Fibroblast of skin of right quadriceps (primary cell): ENCODE measurements at places on chromosomes 7 and 10.

DNA sequence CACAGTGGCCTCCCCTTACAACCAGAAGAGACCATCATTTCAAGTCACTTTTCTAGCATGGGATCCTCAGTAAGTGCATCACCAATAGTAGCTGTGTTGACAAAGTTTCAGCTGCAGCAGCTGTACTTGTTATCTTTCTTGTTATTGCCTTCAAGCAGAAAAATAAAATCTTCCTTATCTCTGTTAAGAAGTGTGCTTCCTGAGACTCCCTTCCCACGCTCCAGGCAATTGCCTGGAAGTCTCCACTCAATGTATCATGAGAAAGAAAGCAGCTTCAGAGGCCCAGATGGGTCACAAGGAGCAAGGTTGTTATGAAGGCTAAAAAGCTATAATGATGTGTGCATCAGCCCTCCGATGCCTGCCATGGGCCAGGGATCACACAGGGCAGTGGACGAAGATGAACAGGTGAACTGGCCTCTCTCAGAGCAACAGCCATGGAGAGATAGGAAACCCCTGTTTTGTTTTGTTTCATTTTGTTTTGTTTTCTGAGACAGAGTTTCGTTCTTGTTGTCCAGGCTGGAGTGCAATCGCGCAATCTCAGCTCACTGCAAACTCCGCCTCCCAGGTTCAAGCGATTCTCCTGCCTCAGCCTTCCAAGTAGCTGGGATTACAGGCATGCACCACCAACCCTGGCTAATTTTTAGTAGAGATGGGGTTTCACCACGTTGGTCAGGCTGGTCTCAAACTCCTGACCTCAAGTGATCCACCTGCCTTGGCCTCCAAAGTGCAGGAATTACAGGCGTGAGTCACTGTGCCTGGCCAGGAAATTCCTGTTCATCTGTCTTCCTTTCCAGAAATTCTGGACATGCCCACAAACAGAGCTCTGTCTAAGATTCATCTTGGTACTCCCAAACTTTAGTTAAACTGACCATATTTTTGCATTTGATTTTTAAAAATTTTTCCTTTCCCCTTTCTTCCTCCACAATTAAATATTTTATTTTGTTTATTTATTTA lies 340.5 kb downstream of the TNS3 start:
- no peak for DNase-seq

DNA sequence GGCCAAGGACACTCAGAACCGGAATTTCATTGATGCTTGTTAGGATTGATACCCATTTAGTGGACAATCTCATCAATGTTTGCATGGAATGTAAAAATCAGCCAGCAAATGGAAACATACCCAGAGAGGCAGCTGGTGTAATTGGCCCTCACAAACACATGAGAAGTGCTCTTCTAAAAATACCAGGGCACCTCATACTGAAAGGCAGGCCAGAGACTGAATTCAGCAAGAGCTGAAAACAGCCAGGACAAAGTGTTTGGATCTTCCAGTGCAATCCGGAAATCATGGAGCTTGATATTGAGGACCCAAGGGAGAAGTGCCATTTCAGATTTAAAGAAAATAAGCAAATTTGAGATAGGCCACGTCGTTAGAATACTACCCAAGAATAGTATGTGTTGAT lies 498.6 kb downstream of the GALNT17 start:
- no peak for DNase-seq

GRCh38 chr7:27179030-27179429 lies 4.9 kb upstream of the HOXA10 start:
- DNase-seq = peak; percentile 28

DNA sequence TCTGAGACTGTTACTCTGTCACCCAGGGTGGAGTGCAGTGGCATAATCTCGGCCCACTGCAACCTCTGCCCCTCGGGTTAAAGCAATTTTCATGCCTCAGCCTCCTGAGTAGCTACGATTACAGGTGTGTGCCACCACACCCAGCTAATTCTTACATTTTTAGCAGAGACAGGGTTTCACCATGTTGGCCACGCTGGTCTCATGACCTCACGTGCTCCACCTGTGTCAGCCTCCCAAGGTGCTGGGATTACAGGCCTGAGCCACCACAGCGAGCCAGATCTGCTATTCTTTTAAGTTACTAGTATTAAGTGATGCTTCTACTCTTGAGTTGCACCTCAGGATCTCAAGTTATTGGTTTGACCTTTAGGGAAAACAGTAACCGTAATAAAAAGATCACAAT lies 23.0 kb upstream of the KMT2E start:
- no peak for DNase-seq

DNA sequence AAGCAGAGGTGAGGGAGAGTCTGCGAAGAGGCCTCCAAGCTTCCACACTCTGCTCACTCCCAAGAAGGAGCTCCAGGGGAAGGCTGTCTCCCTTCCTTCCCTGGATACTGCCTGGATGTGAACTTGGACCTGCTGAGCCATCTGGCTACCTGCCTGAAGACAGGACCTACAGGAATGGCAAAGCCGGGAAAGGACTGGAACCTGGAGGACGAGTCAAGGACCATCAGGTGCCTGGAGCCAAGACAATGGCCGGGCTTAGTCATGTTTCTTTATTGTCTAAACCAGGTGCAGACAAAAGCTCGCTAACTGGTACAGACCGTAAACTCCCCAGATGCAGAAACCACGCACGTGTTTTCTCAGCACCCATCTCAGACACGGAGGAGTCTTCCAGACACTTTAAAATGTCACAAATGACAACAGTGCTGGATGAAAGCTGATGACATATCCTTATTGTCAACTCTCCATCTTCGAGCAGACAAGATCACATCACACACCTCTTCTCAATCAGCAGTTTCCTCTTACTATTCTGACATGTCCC lies 12.1 kb downstream of the ASB13 start:
- no peak for DNase-seq

DNA sequence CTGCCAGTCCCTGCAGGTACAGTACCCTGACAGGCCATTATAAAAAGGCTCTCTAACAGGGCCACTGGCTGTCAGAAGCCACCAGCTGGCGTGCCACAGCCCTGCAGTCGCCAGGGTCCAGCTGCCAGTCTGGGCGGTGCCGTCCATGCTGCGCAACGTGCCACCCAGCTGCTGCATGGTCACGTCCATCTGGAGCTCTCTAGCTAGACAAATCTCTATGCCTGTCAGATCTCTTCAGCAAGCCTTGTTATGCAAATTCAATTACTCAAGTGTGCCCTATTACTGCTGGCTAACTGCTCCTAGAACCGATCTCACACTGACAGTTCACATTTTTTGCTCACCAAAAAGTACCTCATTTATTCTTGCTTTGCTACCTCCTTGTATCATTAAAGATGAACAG lies 75.9 kb downstream of the HIBADH start:
- DNase-seq = no peak

GRCh38 chr10:86899670-86900276 lies 57.6 kb downstream of the MMRN2 start:
- peak; percentile 63 for DNase-seq
